ENCODE measurements at places on chromosomes 16 and 17. TPM values are rescaled to one million over a fixed set of nuclear protein-coding genes. Genes with fewer than 3 reads are reported as not detected.
A peak's percentile ranks its signal among the peaks of the same experiment; 100 is the strongest.

The KRTAP4-5 gene
- total RNA-seq, result 5.5 TPM

The AOC3 gene
- total RNA-seq, result 89.1 TPM

- no peak for DNase-seq
Measured at GRCh38 chr16:82638095-82638798, 11.5 kb downstream of the CDH13 start.

- DNase-seq, result no peak
Measured at GRCh38 chr16:66205287-66206231, 160.9 kb upstream of the CDH5 start.

DNA sequence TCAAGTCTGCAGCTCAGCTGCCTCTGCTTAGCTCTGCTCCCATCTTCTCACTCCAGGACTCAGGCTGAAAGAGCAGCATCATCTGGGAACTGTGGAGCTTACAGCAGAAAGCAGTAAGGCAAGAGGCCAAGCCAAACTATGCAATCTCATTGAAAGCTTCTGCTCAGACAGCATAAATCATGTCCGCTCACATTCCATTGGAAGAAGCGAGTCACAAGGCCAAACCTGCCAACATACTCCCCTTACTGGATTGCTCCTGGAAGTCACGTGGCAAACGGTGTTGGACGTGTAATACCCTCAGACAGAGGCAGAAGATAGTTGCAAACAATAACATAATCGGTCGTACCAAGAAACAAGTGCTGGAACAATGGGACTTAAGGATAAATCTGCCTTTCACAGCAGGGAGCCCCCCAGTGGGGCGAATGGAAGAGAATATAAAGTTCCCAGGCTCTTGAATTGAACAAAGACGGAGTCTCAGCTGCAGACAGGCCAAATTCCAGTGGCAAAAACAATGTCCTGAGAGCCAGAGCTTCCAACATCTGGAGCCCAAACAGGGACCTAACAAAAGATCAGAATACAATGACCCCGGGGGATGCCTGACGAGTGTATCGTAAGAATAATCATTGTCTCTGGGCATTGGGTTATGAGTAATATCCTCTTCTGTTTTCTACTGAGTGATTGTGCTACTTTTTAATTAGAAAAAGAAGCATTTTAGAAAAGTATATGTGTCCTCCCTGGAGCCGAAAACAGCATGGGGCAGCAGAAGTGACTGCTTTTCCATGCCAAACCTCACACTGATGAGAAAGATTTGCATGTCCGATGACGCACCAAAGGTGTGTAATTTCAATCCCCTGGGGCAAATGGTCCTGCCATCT lies 68.4 kb downstream of the CMC2 start:
- peak; percentile 93 for DNase-seq

DNA sequence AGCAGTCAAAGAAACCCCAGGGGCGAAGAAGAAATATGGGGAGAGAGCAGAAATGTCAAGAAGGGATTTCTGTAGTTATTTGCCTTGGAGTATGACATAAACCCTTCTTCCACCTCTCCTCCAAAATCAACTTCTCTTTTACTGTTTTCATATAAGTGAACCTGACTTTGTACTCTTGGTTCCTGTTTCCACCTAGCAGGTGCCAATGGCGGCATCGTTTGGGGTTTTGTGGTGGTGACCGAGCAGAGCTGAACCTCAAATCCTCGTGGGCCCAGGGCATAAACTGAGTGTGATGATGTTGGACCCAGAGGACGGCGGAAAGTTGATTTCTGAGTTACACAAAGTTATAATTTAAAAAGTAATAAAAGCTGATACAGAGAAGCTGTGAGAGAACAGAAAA lies 39.6 kb upstream of the PSMD7 start:
- DNase-seq, result no peak

The SPNS2 gene
- 5.8 TPM for total RNA-seq

DNA sequence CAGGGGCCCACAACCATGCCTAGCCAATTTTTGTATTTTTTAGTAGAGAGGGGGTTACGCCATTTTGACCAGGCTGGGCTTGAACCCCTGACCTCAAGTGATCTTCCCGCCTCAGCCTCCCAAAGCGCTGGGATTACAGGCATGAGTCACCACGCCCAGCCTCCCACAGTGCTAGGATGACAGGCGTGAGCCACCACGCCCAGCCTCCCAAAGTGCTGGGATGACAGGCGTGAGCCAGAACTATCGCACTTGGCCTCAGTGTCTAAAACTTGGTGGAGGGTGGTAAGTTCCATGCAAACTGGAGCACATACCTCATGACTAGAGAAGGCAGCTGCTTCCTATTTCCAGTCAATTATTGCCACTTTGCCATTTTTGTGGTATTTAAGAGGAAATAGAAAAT lies 7.1 kb downstream of the HSD17B2 start:
- no peak for DNase-seq

All from umbilical cord (tissue), 2 donors.